ENCODE measurements at places on chromosomes 4 and X.
A peak's percentile ranks its signal among the peaks of the same experiment; 100 is the strongest.

DNA sequence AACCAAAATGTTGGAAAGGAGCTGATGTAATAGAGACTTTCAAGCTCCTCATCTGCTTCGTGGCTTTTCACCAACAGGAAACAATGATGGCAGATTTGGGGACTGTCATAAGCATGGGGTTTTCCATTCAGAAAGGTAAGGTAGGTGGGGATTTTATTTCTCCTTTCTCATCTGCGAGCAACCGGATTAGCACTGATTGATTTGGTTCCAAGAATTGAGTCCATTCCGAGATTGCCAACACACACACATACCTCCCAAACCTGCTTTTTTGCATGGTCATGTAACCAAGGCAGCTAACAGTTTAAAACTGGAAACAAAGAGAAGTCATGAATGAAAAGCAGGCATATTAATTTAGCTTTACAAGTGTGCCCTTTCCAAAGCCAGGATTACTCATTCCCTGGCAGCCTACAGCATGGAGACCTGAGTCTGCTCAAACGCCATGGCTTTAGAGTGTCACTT is 63.0 kb upstream of the LNX1 start:
- DNase-seq = peak; percentile 89

GRCh38 chrX:64580605-64581004 is 185.4 kb upstream of the MTMR8 start:
- no peak for DNase-seq

- no peak for DNase-seq
Observed at GRCh38 chr4:68404153-68404552, 43.1 kb upstream of the TMPRSS11E start.

DNA sequence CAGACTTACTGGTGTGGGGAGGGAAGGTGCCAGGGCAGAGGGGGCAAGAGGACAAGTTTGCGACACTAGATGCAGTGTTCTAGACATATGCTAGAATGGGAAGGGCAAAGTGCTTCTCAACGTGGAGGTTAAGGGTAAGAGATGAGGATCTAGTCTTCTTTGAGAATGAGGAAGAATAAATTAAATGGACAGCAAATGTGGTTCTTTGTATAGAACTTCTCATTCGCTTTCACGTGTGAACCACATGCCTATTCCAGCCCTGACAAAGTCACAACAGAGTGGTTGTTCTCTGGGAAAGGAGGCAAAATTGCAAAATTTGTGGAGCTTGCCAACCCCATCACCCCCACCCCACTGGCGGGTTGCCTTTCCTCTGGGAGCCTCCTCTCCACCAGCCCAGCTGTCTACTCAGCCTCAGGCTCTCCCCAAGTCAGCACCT is 1.5 kb upstream of the ANXA5 start:
- DNase-seq = no peak

- no peak for DNase-seq
Observed at GRCh38 chrX:38750551-38750950, 50.7 kb upstream of the MID1IP1 start.

GRCh38 chrX:3268829-3269228 is 77.6 kb downstream of the MXRA5 start:
- peak; percentile 52 for DNase-seq

DNA sequence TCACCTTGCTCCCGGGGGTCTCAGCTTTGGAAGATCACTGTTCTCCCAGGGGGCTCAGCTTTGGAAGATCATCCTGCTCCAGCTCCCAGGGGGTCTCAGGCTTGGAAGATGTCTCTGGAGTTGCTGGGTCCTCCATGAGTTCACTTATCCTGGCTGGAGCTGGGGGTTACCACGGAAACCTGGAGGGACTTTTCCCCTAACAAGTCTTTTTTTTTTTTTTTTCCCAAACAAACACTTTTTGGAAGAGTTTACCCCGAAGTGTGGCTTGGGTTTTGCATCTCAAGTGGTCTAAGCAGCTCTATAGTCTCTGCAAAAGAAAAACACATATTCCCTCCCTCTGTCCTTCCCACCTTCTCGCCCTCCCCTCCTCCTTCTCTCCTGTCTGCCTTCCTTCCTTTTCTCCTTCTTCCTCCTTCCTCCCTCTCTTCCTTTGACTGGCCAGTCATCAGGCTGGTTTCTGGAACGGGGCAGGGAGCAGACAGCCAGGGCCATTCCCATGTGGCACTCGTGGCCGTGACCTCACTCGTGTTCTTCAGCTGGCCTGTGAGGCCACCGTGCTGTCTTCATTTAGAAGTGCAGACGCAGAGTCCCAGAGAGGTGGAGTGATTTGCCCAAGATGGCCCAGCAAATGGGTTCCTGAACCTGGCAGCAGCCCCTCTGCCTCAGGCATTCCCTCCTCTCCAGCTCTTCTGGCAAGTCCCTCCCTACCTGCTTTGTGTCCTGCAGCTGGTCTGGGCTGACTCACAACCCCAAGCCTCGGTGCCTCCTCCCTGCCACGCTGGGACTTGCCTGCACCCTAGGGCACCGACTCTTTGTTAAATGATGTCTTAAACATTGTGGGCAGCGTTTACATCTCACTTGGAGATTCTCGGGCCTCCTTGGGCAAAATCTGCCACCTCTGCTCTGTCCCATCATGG is 25.9 kb upstream of the HMX1 start:
- no peak for DNase-seq

GRCh38 chr4:69060651-69061308 is 35.5 kb upstream of the UGT2B7 start:
- no peak for DNase-seq

- no peak for DNase-seq
Observed at GRCh38 chr4:35993606-35994005, 250.7 kb downstream of the ARAP2 start.

- peak; percentile 9 for DNase-seq
Observed at GRCh38 chrX:73214426-73215094, at the start of gene NAP1L2. Gene NAP1L2, minus strand, starts transcription at chrX:73214851. Its CDS starts 359 bp downstream, at chrX:73214492.

DNA sequence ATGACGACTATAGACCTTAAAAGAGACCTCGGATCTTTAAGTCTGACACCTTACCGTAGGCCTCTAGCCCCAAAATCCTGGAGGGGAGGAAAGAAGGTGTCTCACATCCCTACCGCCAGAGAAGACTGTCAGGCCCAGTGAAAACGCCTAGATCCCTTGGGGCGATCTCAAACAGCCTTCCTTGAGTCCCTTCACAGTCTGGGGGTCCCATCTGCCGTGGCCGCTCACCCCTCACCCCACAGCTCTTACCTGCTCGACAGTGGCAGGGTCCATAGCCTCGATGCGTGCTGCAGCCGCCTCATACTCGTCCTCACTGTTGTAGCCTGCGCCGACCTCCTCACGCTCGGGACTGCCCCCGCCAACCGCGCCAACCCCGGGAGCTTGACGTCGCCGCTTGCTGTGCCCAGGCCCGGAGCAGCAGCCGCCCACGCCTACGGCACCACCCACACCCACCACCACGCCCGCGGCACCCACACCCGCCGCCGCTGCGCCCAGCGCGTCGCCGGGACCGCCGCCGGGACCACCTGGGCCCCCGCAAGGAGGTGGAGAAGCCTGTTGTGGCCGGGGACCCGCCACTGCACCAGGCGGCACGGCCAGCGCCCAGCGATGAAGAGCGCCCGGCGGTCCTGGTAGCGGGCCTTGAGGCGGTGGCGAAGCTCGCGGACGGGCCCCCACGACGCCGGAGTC is 536 bp downstream of the OTUD5 start:
- DNase-seq = no peak

- DNase-seq = no peak
Observed at GRCh38 chrX:53256446-53257041, 24.8 kb downstream of the IQSEC2 start.

GRCh38 chr4:29047341-29048041 is 1672.7 kb upstream of the PCDH7 start:
- no peak for DNase-seq

- peak; percentile 24 for DNase-seq
Observed at GRCh38 chr4:47451657-47452056, 11.8 kb downstream of the COMMD8 start.

- DNase-seq = peak; percentile 44
Observed at GRCh38 chr4:41013746-41014145, 200.6 kb downstream of the APBB2 start.

DNA sequence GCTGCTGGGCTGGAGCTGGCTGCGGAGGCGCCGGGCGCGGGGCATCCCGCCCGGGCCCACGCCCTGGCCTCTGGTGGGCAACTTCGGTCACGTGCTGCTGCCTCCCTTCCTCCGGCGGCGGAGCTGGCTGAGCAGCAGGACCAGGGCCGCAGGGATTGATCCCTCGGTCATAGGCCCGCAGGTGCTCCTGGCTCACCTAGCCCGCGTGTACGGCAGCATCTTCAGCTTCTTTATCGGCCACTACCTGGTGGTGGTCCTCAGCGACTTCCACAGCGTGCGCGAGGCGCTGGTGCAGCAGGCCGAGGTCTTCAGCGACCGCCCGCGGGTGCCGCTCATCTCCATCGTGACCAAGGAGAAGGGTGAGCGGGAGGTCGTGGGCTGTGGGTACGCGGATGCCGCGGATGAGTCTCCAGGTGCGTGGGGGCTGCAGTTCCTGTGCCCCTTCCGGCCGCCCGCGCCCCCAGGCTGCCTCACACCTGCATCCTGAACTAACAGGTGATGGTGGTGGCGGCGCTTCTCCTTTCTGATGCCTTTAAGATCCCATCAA is 499 bp downstream of the CYP2U1 start:
- no peak for DNase-seq

DNA sequence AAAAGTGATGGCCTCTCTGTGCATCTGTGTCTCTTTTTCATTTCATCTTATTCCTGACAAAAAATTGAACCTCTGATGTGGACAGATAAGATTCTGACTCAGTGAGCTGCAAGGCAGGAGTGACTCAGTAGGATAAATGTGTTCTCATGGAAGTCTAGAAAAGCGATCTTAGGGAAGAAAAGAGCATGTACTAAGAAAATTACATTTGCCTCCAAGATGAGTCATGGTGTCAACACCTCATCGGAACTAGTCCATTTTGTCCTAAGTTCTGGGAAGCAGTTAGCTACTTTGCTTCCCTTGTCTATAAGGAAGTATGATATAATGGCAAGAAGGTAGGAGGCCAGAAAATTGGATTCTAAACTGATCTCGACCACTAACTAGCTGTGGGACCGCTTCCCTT is 83.5 kb upstream of the AFF2 start:
- DNase-seq = peak; percentile 65

GRCh38 chr4:138749303-138749702 is 266.3 kb upstream of the NOCT start:
- DNase-seq = peak; percentile 33

DNA sequence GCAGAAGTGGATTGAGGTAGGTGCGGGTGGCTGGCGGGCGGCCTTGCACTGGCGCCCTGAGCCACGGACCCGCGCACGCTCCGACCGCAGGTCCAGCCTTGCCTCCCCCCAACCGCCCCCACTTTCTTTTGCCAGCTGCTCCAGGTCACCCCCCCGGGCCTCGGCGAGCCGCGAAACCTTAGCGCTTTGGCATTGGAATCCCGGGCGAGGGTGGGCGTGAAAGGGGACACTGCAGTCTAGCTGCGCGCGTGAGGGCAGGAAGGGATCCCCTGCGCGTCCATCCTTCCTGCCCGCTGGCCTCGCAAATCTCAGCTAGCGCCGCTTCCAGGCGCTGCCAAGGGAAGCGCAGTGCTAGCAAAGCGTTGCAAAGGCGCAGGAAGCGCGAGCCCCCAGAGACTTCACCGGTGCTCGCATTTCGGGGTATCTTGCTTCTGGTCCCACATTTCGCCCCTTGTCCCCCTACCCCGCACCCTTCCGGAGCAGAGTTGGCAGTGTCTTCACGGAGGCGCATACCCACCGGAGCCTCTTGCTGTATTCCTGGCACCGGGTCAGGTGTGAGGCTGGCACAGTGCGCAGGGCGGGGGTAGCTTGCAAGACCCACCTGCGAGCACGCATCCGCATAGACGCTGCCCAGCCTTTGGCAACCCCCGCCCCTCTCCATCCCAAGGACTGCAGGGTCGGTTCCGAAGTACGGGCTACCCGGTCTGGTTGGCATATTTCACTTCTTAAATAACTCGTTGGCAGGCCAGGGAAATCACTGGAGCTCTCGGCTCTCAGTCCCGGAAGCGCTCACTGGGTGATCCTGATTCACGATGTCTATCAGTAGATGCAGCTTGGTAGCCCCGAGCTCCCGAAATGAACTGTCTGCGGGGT is 104.4 kb downstream of the UCHL1 start:
- peak; percentile 23 for DNase-seq

- DNase-seq = peak; percentile 74
Observed at GRCh38 chrX:118459494-118459893, 36.1 kb upstream of the DOCK11 start.

Measured in fibroblast of the aortic adventitia (primary cell).